ENCODE measurements at places on chromosomes 7 and 10. TPM values are rescaled to one million over a fixed set of nuclear protein-coding genes. Genes with fewer than 3 reads are reported as not detected.

SDK1 gene
- 7.1 TPM for polyA plus RNA-seq

CLCN1 gene
- polyA plus RNA-seq: 0.35 TPM

CTAGE15 gene
- polyA plus RNA-seq: 0.73 TPM

HMX2 gene
- 0.75 TPM for polyA plus RNA-seq

NUTM2A gene
- 3.6 TPM for polyA plus RNA-seq

GIMAP1 gene
- polyA plus RNA-seq: 2.4 TPM

KCNIP2 gene
- polyA plus RNA-seq: 6.2 TPM

SLC35G1 gene
- 8.8 TPM for polyA plus RNA-seq

GRB10 gene
- polyA plus RNA-seq: 45.6 TPM

SRRM3 gene
- 2.1 TPM for polyA plus RNA-seq

FAM185A gene
- polyA plus RNA-seq: 14.0 TPM

PON1 gene
- 0.33 TPM for polyA plus RNA-seq

SAP25 gene
- polyA plus RNA-seq: 4.2 TPM

ENKUR gene
- 4.1 TPM for polyA plus RNA-seq

ZNF425 gene
- polyA plus RNA-seq: 8.6 TPM

ASB10 gene
- polyA plus RNA-seq: not detected

NANOS1 gene
- 4.3 TPM for polyA plus RNA-seq

CPVL gene
- polyA plus RNA-seq: 57.8 TPM

INA gene
- 0.53 TPM for polyA plus RNA-seq

NXPH1 gene
- 0.25 TPM for polyA plus RNA-seq

MYL10 gene
- polyA plus RNA-seq: 0.37 TPM

ADAMTS14 gene
- 1.1 TPM for polyA plus RNA-seq

GATA3 gene
- 82.7 TPM for polyA plus RNA-seq

TRPV6 gene
- 12.3 TPM for polyA plus RNA-seq

ZPBP gene
- polyA plus RNA-seq: 0.90 TPM

LRRC18 gene
- 0.20 TPM for polyA plus RNA-seq

ALOX5 gene
- polyA plus RNA-seq: 3.5 TPM

CPXM2 gene
- polyA plus RNA-seq: 4.6 TPM

NUDT5 gene
- 93.3 TPM for polyA plus RNA-seq

ARHGEF35 gene
- polyA plus RNA-seq: 24.0 TPM

MYO3A gene
- polyA plus RNA-seq: 10.2 TPM

ZNF503 gene
- polyA plus RNA-seq: 45.2 TPM

GRM3 gene
- polyA plus RNA-seq: 0.13 TPM

WDR86 gene
- polyA plus RNA-seq: 38.8 TPM

ACTL6B gene
- not detected for polyA plus RNA-seq

MTG1 gene
- polyA plus RNA-seq: 75.2 TPM

NEURL1 gene
- polyA plus RNA-seq: 1.6 TPM

TACC2 gene
- polyA plus RNA-seq: 47.5 TPM

TSPAN13 gene
- 24.0 TPM for polyA plus RNA-seq

EGR2 gene
- 4.7 TPM for polyA plus RNA-seq

TRIM56 gene
- polyA plus RNA-seq: 19.9 TPM

CTTNBP2 gene
- 39.3 TPM for polyA plus RNA-seq

PLCE1 gene
- polyA plus RNA-seq: 43.0 TPM

NYAP1 gene
- polyA plus RNA-seq: 1.6 TPM

YWHAG gene
- 126 TPM for polyA plus RNA-seq

ERCC6 gene
- polyA plus RNA-seq: 19.8 TPM

DLG5 gene
- 51.4 TPM for polyA plus RNA-seq

Data from left kidney (tissue), 8 donors.